Prostate gland (tissue), 2 donors: ENCODE measurements at places on chromosomes 6 and 20. TPM values are rescaled to one million over a fixed set of nuclear protein-coding genes. Genes with fewer than 3 reads are reported as not detected.

DNA sequence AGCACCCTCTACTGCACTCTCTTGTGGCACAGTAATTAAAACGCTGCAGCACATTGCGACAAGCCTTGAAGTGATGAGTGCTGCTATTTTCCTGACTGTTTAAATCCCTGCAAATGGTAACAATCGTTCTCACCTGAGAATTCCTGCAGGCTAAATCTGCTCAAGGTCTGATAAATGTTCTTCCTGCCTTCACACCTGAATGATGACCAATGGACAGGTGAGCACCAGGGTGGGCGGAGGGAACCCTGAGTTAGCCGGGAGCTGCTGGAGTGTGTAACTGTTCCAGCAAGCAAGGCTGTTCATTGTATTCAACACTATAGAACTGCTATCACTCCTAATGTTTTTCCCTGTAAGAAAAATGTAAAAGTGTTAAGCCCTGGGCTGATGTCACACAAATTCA, 4.0 kb downstream of the DACT2 start:
- H3K4me1 ChIP-seq = peaks cover 8% of the 10 kb centered on the region
- no peaks in the 10 kb centered on the region for H3K36me3 ChIP-seq
- DNase-seq = no peak
- H3K27me3 ChIP-seq = no peaks in the 10 kb centered on the region
- H3K4me3 ChIP-seq = no peak overlapping the region

DNA sequence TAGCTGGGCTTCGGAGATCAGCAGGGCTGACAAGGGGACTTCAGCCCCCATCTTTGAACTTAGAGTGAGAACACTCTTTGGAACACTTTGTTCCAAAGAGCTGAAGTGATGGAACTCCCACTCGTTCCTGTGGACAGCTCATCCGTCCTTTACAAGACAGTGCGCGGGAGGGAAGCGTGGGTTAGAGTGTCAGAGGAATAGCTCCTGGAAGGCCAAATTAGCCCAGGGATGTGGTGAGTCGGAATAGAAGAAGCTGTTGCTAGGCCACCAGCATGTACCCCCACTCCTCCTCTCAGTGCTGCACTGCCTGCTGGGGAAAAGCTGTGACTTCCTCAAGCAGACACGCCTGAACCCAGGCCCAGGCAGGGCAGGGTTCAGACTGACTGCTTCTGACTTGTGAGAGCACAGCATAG, 1.7 kb downstream of the SDCBP2 start:
- no peaks in the 10 kb centered on the region for H3K36me3 ChIP-seq
- H3K4me1 ChIP-seq = no peaks in the 10 kb centered on the region
- no peaks in the 10 kb centered on the region for H3K27me3 ChIP-seq
- H3K27ac ChIP-seq = no peak overlapping the region

DNA sequence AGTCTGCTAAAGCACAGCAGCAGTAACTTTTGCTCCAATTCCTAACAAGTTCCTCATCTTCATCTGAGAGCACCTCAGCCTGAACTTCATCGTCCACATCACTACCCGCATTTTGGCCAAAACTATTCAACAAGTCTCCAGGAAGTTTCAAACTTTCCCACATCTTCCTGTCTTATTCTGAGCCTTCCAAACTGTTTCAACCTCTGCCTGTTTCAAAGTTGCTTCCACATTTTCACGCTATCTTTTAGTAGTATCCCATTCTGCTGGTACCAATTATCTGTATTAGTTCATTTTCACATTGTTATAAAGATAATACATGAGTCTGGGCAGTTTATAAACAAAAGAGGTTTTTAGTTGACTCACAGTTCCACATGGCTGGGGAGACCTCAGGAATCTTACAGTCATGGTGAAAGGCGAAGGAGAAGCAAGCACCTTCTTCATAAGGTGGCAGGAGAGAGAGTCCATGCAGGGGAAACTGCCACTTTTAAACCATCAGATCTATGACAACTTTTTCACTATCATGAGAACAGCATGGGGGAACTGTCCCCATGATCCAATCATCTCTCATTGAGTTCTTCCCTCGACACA, 99.4 kb upstream of the GRIK2 start:
- no peaks in the 10 kb centered on the region for H3K27me3 ChIP-seq
- H3K4me1 ChIP-seq = no peaks in the 10 kb centered on the region
- no peak overlapping the region for H3K27ac ChIP-seq
- no peak overlapping the region for H3K4me3 ChIP-seq
- DNase-seq = no peak
- H3K36me3 ChIP-seq = no peaks in the 10 kb centered on the region

GRCh38 chr6:125957845-125958244, 1.3 kb downstream of the HINT3 start:
- H3K27me3 ChIP-seq = no peaks in the 10 kb centered on the region
- no peaks in the 10 kb centered on the region for H3K4me1 ChIP-seq
- peak; percentile 65 for DNase-seq

DNA sequence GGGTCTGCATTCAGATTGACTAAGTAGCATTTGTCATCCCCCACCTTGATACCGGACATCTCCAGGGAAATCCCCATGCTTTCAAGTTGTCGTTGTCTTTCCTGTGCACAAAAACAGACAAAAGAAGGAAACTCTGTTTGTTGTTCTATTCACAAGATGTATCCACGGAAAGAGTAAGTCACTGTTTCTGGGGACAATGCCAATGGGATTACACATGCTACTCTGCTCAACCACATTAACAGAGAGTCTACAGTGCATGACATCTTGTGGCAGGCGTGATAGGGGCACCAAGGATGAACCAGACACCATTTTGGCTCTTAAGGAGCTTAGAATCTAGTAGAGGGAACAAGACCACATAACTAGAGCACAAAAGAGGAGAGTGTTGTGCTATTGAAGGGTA, 124.4 kb upstream of the NUP153 start:
- H3K36me3 ChIP-seq = no peaks in the 10 kb centered on the region
- no peak overlapping the region for H3K4me3 ChIP-seq
- H3K27me3 ChIP-seq = no peaks in the 10 kb centered on the region
- H3K27ac ChIP-seq = no peak overlapping the region
- H3K4me1 ChIP-seq = no peaks in the 10 kb centered on the region
- no peak for DNase-seq

DNA sequence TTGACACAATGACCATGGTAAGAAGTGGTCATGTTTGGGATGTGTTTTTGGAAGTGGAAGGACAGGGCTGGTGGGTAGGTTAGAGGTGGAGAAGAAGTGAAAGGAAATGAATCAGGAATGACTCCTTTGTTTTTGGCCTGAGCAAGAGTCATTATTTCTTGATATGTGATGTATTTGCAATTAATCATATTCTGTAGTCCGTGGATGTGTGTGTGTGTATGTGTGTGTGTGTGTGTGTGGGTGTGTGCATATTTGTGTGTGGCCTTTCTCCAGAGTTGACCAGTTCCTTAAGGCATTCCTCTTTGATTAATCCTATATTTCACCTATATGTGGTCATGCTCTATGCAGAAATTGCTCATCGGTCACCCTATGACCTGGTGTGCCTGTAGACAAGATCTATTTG, 130.7 kb downstream of the UTRN start:
- peaks cover 5% of the 10 kb centered on the region for H3K4me1 ChIP-seq
- no peaks in the 10 kb centered on the region for H3K27me3 ChIP-seq
- H3K27ac ChIP-seq = no peak overlapping the region

DNA sequence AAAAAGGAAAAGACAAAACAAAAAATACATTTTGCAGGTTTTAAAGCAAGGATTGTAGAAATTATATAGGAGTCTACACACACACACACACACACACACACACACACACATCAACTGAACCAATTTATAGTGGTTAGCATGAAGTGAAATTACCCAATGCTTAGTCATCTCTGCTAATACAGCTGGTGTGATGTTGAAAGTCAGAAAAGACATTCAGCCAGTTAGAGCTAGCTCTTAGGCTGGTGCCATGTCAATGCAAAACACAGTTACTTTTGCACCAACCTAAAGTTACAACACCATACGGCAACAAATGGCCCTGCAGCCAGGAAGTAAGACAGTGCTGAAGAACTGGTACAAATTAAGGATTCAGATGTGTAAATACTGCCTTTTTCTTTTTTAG, 15.2 kb downstream of the FAM210B start:
- no peak for DNase-seq
- H3K36me3 ChIP-seq = no peaks in the 10 kb centered on the region
- H3K27me3 ChIP-seq = no peaks in the 10 kb centered on the region
- no peaks in the 10 kb centered on the region for H3K4me1 ChIP-seq

DNA sequence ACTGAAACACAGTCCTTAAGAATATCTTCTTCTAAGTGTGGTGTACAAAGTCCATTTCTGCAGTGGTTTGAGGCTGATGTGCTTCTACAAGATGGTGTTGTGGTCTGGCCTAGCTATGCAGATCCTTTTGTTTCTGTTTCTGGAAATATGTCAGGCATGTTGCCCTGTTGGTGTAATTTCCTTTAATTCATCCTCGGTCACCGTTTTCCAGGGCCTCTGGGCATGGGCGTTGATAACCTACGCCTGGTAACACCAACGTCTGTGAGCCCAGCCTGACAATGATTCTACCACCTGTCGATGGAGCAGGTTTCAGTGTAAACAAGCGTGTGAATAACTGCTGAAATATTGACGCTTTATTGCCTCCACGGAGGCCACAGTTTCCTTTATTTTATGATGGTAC, 33.3 kb upstream of the AFDN start:
- no peak overlapping the region for H3K4me3 ChIP-seq
- no peaks in the 10 kb centered on the region for H3K27me3 ChIP-seq
- no peaks in the 10 kb centered on the region for H3K36me3 ChIP-seq
- no peak for DNase-seq
- H3K27ac ChIP-seq = no peak overlapping the region
- H3K4me1 ChIP-seq = peaks cover 2% of the 10 kb centered on the region

DNA sequence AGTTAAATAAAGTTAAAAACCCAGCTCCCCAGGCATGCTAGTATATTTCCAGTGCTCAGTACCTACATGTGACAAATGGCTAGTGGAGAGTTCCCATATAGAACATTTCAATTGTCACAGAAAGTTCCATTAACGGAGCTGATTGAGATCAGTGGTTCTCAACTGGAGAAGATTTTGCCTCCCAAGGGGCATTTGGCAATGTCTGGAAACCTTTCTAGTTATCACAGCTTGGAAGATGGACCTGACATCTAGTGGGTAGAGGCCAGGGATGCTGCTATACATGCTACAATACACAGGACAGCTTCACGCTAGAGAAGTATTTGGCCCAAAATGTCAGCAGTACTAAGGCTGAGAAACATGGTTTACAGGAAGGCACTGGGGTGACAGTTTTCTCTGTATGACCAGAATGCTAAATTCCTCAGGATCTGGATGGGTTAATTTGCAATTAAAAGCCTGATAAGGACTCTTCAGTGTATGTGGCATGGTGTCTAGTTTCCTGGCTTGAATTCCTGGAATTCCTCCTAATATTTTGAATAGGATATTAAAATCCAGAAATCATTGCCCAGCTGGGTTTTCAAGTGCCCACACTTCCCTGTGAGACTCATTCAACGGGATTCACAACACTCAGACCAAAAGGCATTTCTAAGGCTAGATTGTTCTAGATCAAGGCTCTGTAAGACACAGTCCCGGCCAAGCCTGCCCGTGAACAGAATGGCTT, 84.7 kb upstream of the SALL4 start:
- no peaks in the 10 kb centered on the region for H3K27me3 ChIP-seq
- no peak overlapping the region for H3K27ac ChIP-seq
- H3K36me3 ChIP-seq = no peaks in the 10 kb centered on the region
- no peak overlapping the region for H3K4me3 ChIP-seq
- H3K4me1 ChIP-seq = no peaks in the 10 kb centered on the region
- DNase-seq = no peak

GRCh38 chr20:50353289-50353961, 156.8 kb upstream of the PTPN1 start:
- no peaks in the 10 kb centered on the region for H3K4me1 ChIP-seq
- H3K36me3 ChIP-seq = no peaks in the 10 kb centered on the region
- H3K4me3 ChIP-seq = no peak overlapping the region
- DNase-seq = no peak

DNA sequence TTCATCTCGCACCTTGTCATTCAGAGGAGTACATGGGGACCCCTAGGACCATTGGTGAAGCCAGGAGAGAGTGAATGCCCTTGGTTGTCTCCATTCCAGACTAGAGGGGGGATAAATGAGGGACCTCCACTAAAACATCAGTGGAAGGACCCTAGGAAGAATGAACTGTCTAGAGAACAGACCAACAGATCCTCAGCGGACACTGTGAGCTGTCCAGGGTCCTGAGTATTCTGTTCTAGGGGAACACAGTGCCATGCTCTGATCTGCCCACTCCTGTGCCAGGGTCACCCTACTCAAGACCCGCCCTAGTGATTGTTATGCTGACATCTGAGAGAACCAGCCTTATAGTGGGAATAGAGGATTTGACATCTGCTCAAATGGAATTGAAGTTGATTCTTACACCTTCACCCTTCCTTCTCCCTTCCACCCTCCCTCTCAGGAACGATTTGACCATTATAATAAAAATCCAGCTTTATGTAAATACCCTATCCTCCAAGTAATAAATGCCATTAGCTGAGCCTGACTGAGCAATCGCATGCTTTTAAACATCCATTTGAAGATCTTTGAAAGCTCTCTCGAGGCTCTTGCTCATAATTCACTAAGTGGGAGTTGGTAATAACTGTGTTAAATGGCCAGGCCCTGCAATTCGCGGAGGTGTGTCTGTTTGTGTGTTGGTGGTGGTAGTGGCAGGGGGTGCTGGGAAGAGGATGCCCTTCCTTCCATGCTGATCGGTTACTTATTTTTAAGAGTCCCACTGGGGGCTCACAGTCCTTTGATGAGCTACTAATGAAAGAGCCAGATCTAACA, 43.6 kb upstream of the SLC32A1 start:
- H3K4me1 ChIP-seq = no peaks in the 10 kb centered on the region
- no peaks in the 10 kb centered on the region for H3K27me3 ChIP-seq
- no peak overlapping the region for H3K4me3 ChIP-seq

GRCh38 chr20:44542890-44543289, 21.0 kb upstream of the SERINC3 start:
- DNase-seq = no peak
- no peaks in the 10 kb centered on the region for H3K27me3 ChIP-seq
- H3K4me3 ChIP-seq = no peak overlapping the region
- H3K4me1 ChIP-seq = no peaks in the 10 kb centered on the region
- no peak overlapping the region for H3K27ac ChIP-seq

DNA sequence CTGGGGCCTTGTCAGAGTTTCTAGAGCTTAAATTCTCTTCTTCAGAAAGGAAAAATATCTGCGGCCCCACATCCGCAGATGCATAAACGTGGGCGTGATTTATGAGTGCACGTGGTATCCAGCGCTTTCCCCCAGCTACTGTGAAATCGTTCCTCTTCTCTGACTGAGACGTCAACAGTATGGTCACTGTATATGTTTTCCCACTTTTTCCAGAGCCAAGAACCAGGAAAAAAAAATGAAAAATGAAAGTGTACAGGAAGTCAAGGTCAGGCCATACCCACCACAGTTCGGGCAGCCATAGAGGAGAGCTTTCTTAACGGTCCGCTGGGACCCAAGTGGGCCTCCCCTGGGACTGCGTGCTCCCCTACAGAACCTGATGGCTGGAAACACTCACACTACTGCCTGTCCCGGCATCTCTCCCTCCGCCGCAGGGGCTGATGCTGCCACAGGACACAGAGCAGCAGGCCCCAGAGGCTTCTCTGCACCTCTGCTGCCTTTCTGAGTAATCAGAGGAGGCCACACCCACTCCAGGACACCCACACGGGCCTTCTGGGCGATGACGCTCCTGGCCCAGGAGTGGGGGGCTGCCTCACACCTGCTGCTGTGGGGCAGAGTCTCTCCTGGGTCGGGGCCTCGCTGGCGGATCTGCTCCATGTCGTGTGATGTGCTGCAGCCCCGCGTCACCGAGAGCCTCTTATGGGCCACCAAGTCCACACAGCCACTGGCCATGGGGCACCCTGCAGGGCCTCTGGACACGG, 16.4 kb upstream of the STX16 start:
- no peaks in the 10 kb centered on the region for H3K27me3 ChIP-seq
- H3K4me3 ChIP-seq = no peak overlapping the region
- H3K4me1 ChIP-seq = no peaks in the 10 kb centered on the region
- no peaks in the 10 kb centered on the region for H3K36me3 ChIP-seq
- no peak overlapping the region for H3K27ac ChIP-seq

TXLNB gene
- total RNA-seq = 1.2 TPM

CGA gene
- 2.2 TPM for total RNA-seq

MYO6 gene
- total RNA-seq = 50.1 TPM

STMND1 gene
- not detected for total RNA-seq

COQ3 gene
- 4.0 TPM for total RNA-seq
